Right ventricle myocardium superior (tissue), 1 donor: ENCODE measurements at places on chromosomes 16 and 17.
A peak's percentile ranks its signal among the peaks of the same experiment; 100 is the strongest.

DNA sequence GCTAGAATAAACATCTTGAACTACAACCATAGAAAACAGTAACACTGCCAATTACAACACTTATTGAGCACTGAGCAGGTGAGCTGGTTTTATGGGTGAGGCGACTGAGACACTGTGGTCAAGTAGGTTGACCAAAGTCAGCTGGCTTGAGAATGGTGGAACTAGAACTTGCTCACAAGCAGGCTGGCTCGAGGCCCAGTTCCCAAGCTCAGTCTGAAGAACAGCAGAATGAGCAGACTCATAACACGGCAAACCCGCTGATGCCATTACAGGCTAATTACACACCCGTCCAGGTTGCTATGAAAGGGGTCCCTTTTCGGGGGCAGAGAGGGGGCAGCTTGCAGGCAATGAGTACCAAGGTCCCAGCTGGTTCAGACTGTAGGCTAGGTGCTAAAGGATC is 6.5 kb downstream of the ZZEF1 start:
- DNase-seq: peak; percentile 61

GRCh38 chr17:34379868-34380267 is 16.8 kb upstream of the CCL1 start:
- DNase-seq: no peak

GRCh38 chr16:48910214-48910613 is 300.2 kb upstream of the N4BP1 start:
- DNase-seq: no peak

DNA sequence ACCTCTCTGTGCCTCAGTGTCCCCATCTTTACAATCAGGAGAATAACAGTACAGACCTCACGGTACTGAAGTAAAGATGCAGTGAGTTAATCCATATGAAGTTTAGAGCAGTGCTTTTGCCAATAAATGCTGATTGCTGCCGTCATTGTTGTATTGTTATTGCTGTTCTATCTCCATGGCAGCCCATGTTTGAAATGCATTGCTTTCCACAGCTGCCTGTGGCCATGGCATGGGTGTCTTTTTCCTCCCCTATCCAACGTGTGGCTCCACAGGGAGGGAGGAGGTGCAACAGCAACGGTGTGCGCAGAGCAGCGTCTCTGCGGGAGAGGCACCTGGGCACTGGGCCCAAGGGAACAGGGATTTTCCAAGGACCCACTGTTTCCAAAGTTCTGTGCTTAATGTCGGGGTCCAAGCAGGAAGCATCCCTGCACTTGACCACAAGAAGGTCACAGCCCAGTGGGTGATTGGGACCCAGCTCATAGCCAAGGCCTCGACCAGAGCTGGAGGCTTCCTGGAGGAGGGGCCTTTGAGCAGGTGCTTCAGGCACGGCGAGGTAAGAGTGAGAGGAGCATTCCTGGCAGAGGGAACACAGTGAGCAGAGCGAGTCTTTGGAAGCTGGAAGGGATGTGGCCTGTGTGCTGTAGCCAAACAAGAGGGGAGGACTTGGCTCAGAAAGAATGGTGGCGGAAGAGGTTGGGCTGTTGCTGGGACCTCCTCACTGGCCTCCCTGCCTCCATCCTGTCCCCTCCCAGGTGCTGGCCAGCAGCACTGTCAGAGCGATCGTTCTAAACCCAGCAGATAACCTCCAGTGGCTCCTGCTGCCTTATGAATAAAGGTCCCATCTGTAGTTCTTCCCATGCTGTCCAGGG is 3.9 kb downstream of the RAI1 start:
- no peak for DNase-seq

DNA sequence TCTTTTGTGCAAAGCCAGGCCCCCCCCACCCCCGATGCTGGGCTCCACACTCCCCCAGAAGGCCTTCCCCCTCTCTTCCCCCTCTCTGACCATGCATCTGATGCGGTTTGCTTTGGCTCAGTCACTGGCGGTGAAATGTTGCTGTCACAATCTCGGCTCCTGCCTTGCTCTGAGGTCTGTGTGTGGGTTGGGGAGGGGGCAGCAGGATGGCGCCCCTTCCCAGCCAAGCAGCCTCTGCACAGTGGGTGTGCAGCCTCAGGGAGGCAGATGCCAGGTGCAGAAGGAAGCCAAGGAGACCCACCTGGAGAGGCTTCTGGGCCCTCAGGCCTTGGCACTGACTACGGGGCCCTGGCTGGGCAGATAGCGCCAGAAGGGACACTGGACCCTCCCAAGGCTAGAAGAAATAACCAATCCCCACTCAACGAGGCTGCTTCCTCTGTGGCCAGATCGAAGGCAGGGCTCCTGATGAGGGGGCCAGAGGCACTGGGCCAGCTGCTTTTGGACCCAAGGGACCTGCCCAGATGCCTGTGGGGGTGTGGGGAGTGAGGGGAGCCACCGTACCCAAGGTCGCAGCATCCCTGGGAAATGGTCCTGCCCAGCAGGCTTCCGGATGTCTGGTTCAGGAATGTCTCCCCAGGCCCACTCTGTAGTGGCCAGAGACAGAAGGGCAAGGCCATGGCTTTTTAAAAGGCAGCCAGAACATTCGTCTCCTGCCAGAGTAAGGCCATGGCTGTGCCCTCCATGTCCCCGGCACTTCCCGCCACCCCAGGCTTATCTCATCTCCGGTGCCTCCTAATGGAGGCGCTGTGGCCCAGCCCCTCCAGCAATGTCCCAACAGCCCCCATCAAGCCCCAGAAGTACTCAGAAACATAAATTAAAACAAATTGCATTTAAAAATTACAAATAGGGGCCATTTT is 43.4 kb upstream of the SLC38A10 start:
- DNase-seq: peak; percentile 46

- DNase-seq: peak; percentile 90
These were observed 48.9 kb upstream of the MRPS23 start for GRCh38 chr17:57898487-57899311.

GRCh38 chr16:2973093-2973492 is 3.9 kb downstream of the PAQR4 start:
- DNase-seq: no peak

GRCh38 chr17:8862213-8863056 is 5.0 kb downstream of the PIK3R6 start:
- no peak for DNase-seq

DNA sequence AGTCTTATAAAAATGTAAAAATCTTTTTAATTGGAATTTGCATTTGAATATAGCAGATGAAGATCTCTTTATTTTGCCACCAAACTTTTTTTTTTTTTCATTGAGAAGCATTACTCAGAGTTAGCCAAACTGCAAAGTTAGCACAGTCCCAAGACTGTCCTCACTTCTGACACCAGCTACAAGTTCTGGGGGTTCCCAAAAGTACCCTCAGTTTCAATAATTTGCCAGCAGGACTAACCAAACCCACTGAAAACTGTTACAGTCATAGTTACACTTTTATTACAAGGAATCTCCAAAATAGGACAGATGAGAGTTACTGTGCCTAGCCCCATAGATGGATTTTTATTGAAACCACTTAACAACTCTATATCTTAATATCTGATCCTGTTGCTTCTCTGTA is 144.1 kb downstream of the CHD9 start:
- DNase-seq: no peak

- DNase-seq: peak; percentile 93
These were observed at the start of gene NRN1L for GRCh38 chr16:67884684-67885083. Gene NRN1L (plus strand): TSS chr16:67884885. CDS start chr16:67884904, 19 bp downstream.

GRCh38 chr16:70754851-70755600 is 45.9 kb downstream of the VAC14 start:
- DNase-seq: no peak

GRCh38 chr17:5184288-5184687 is 7.4 kb downstream of the ZNF594 start:
- DNase-seq: no peak

GRCh38 chr17:61381537-61381936 is 18.1 kb upstream of the TBX2 start:
- peak; percentile 11 for DNase-seq

GRCh38 chr17:1995321-1995892 is 29.7 kb downstream of the RTN4RL1 start:
- DNase-seq: no peak

GRCh38 chr17:27446569-27447301 is 9.5 kb upstream of the KSR1 start:
- no peak for DNase-seq

GRCh38 chr16:48057048-48057447 is 98.7 kb downstream of the ABCC12 start:
- DNase-seq: no peak

DNA sequence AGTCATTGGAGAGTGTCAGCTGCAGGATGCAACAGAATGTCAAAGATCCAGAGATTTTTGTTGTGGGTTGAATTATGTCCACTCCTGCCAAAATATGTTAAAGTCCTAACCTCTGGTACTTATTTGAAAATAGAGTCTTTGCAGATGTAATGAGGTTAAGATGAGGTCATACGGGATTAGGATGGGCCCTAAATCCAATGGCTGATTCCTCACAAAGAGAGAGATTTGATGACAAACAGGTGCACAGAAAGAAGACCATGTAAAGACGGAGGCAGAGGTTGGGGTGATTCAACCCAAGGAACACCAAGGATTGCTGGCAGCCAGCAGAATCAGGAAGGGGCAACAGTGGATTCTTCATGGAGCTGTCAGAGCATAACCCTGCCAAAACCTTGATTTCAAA is 34.5 kb upstream of the USP22 start:
- DNase-seq: no peak

DNA sequence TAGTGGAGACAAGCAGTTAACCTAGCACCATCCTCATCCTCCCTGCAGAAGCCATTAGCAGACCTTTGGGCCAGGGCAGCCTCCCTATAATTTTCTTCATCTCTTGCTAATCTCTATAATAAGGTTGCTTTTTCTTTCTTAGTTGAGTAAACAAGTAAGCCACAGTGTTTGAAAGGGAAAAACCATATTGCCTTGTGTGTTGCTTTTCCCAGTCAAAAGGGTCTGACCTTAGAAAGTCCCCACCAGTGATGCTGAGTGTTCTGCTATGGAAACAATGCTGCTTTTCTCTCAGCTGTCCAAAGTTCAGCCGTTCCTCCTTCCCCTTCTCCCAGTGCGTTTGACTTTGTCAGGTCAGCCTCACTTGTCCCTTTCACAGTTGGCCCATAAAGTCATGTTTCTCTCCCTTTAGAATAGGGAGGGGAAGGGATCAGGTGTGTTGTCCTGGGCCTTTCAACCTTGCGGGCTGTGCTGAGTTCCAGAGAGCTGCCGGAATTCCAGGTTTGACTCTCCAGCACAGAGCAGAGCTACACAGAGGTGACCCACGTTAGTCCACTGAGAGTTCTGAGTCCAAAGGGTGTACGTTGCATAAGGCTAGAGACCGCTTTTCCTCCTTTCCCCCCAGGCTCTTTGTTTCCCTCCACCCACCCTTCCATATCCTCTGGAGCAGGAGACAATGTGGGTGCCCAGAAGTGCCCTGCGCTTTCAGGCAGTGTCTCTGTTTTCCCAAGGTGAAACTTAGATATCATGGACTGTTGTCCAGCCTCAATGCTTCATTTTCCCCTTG is 15.9 kb upstream of the CLEC18C start:
- DNase-seq: no peak

- no peak for DNase-seq
These were observed 17.0 kb downstream of the KLHL36 start for GRCh38 chr16:84665359-84665758.

GRCh38 chr17:76199469-76199868 is 40.8 kb downstream of the RNF157 start:
- no peak for DNase-seq

- no peak for DNase-seq
These were observed 44.8 kb downstream of the METTL16 start for GRCh38 chr17:2466931-2467330.
